ENCODE measurements at places on chromosomes 3 and 15. TPM values are rescaled to one million over a fixed set of nuclear protein-coding genes. Genes with fewer than 3 reads are reported as not detected.

The ANKRD63 gene
- total RNA-seq = 0.67 TPM

The ZIC1 gene
- not detected for total RNA-seq

The SHF gene
- 0.89 TPM for total RNA-seq

The SERINC4 gene
- total RNA-seq = not detected

The GHSR gene
- not detected for total RNA-seq

The GCSAM gene
- total RNA-seq = not detected

The C2CD4A gene
- total RNA-seq = not detected

The NANOGP8 gene
- total RNA-seq = not detected
